ENCODE measurements at places on chromosomes 12 and 14. TPM values are rescaled to one million over a fixed set of nuclear protein-coding genes. Genes with fewer than 3 reads are reported as not detected.

DNA sequence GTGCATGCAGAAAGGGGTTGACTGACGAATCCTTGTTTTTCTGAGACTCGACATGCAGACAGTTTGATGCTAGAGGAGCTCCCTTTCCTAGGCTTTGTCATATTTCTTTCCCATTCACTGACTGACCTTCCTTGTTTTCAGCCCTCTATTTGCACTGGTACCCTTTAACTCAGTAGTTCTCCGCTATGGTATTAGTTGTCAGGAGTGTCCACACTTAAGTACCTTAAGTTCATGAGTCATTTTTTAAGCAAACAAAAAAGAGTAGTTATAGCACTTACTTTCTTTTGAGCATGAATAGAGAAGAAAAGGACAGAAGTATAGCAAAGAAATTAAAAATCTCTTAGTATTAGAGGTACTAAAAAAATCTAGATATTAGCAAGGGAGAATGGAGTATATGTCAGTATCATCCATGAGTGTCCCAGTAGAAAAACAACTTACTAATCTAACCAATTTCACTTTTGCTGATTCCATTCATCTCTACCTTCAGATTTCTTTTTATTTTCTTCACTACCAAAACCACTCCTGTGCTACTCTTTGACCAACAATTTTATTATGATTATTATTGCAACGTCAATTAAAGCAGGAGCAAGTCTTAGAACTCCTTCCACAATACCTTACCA is 8.3 kb downstream of the ATP2B1 start:
- H3K4me3 ChIP-seq, result no peak overlapping the region
- no peak overlapping the region for H3K27ac ChIP-seq
- no peaks in the 10 kb centered on the region for H3K36me3 ChIP-seq
- DNase-seq, result no peak
- peaks cover 5% of the 10 kb centered on the region for H3K4me1 ChIP-seq

GRCh38 chr14:51449681-51450080 is 202.0 kb upstream of the FRMD6 start:
- no peak for DNase-seq
- H3K27me3 ChIP-seq, result no peaks in the 10 kb centered on the region
- H3K36me3 ChIP-seq, result no peaks in the 10 kb centered on the region
- H3K4me3 ChIP-seq, result no peak overlapping the region
- no peak overlapping the region for H3K27ac ChIP-seq
- H3K4me1 ChIP-seq, result no peaks in the 10 kb centered on the region

DNA sequence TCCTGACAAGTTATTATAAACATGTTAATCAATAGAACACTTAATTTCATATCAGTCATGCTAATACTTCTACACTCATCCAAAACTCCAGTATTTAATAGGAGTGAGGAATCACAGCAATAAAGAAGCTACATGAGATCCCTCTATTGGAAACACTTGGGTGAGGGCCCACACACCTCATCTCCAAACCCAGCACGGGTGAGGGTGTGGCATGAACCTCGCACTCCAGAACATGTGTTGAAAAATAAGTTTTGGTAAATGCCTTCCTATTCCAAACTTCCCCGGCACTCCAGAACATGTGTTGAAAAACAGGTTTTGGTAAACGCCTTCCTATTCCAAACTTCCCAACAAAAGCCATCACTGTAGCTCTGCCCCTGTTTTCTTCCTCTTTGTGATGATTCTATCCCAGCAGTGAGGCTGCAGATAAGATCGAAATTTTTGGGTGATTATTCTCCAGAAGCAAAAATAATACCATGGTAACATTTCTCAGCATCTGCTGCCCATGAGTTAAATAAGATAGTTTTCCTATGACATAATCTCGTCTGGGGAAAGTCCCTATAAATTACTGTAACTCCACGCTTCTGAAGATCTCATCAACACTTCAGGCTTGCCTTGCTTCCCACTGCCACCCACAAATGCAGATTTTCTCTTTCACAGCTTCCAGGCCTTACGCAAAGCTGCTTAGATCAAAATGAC is 24.4 kb upstream of the PTPRB start:
- DNase-seq, result no peak
- H3K27ac ChIP-seq, result no peak overlapping the region
- no peaks in the 10 kb centered on the region for H3K27me3 ChIP-seq
- no peak overlapping the region for H3K4me3 ChIP-seq
- no peaks in the 10 kb centered on the region for H3K4me1 ChIP-seq

GRCh38 chr12:123528858-123529257 is 4.7 kb downstream of the RILPL1 start:
- H3K27ac ChIP-seq, result no peak overlapping the region
- H3K4me1 ChIP-seq, result no peaks in the 10 kb centered on the region
- no peaks in the 10 kb centered on the region for H3K36me3 ChIP-seq
- DNase-seq, result no peak
- no peaks in the 10 kb centered on the region for H3K27me3 ChIP-seq

The PPFIA2 gene
- polyA plus RNA-seq, result not detected

The RTN1 gene
- polyA plus RNA-seq, result 6.1 TPM

The DLGAP5 gene
- 11.8 TPM for polyA plus RNA-seq

GRCh38 chr12:84551373-84551772 is 361.2 kb downstream of the SLC6A15 start:
- no peak for DNase-seq
- H3K4me1 ChIP-seq, result no peaks in the 10 kb centered on the region
- H3K27ac ChIP-seq, result no peak overlapping the region
- H3K36me3 ChIP-seq, result no peaks in the 10 kb centered on the region
- H3K4me3 ChIP-seq, result no peak overlapping the region
- H3K27me3 ChIP-seq, result no peaks in the 10 kb centered on the region

DNA sequence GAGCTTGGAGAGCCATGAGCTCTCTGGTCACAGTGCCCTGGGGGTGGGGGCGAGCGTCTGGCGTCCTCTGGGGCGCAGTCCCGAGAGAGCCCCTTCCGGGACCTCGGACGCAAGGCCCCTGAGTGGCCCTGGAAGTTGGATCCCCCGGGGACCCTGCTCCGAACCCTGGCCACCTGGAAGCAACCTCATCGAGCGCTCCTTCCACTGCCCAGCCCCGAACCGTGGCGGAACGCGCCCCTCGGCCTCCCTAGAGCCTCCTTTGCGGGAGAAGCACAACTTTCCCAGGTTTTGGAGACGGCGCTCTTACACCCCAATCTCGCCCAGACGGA is 1.2 kb downstream of the NOS1 start:
- H3K27me3 ChIP-seq, result peaks cover 29% of the 10 kb centered on the region
- no peaks in the 10 kb centered on the region for H3K4me1 ChIP-seq
- H3K36me3 ChIP-seq, result no peaks in the 10 kb centered on the region

DNA sequence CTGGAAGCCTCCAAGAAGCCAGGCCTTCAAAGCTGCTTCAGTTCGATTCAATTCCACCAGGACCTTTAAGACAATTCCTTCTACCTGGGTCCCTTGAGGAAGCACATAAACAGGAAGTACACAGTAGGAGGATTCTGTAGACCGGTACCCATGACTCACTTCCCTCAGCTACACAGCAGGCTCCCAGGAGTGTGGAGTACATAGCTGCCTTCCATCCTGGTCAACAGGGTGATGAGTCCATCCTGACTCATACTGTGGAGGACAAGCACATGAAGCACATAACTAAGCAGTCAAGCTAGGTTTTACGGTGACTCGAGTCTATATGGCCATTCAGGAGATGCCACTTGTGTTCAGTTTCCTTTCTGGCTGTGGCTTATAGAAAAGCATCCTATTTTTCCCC is 197.6 kb upstream of the RBM19 start:
- no peak for DNase-seq
- no peak overlapping the region for H3K4me3 ChIP-seq
- H3K4me1 ChIP-seq, result no peaks in the 10 kb centered on the region
- H3K27ac ChIP-seq, result no peak overlapping the region
- no peaks in the 10 kb centered on the region for H3K36me3 ChIP-seq

The KRT8 gene
- polyA plus RNA-seq, result 2,429 TPM

The RASAL1 gene
- polyA plus RNA-seq, result 0.16 TPM

- no peaks in the 10 kb centered on the region for H3K27me3 ChIP-seq
- no peak overlapping the region for H3K4me3 ChIP-seq
- no peaks in the 10 kb centered on the region for H3K36me3 ChIP-seq
- H3K27ac ChIP-seq, result peak overlapping the region; percentile 56
- no peak for DNase-seq
Measured at GRCh38 chr12:45668641-45669040, 60.9 kb upstream of the ARID2 start.

- no peak overlapping the region for H3K27ac ChIP-seq
- H3K36me3 ChIP-seq, result no peaks in the 10 kb centered on the region
- no peak for DNase-seq
- no peak overlapping the region for H3K4me3 ChIP-seq
- no peaks in the 10 kb centered on the region for H3K4me1 ChIP-seq
- H3K27me3 ChIP-seq, result no peaks in the 10 kb centered on the region
Measured at GRCh38 chr14:44783901-44784300, 177.8 kb downstream of the KLHL28 start.

DNA sequence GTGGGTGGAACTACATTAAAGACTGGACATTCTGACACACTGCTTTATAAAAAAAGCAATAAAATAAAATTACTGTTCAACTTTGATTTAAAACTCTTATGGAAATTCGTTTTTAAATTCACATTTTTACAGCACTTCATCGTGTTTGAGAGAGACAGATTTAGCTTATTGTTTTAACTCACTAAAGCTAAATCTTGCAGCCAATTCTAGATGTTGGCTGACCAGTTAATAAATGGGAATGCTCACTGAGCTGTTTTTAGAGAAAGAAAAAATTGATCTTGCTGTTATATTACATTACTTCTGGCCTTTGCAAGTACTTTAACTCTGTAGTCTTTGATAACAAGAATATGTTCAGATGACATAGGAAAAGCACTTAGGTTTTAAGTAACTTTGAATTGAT is 157.1 kb downstream of the PLCZ1 start:
- H3K4me1 ChIP-seq, result no peaks in the 10 kb centered on the region
- no peak overlapping the region for H3K27ac ChIP-seq
- no peak overlapping the region for H3K4me3 ChIP-seq
- no peak for DNase-seq

- H3K27me3 ChIP-seq, result no peaks in the 10 kb centered on the region
- H3K36me3 ChIP-seq, result no peaks in the 10 kb centered on the region
- H3K4me1 ChIP-seq, result peaks cover 10% of the 10 kb centered on the region
- no peak overlapping the region for H3K4me3 ChIP-seq
Measured at GRCh38 chr12:32135967-32136366, 29.3 kb downstream of the BICD1 start.

- no peak overlapping the region for H3K27ac ChIP-seq
- H3K4me1 ChIP-seq, result no peaks in the 10 kb centered on the region
- no peak overlapping the region for H3K4me3 ChIP-seq
- H3K36me3 ChIP-seq, result no peaks in the 10 kb centered on the region
- H3K27me3 ChIP-seq, result no peaks in the 10 kb centered on the region
Measured at GRCh38 chr14:30312214-30312613, 246.7 kb upstream of the G2E3 start.

GRCh38 chr12:78244916-78245507 is 414.3 kb downstream of the NAV3 start:
- DNase-seq, result no peak
- no peak overlapping the region for H3K4me3 ChIP-seq
- H3K27me3 ChIP-seq, result no peaks in the 10 kb centered on the region
- H3K36me3 ChIP-seq, result no peaks in the 10 kb centered on the region
- no peak overlapping the region for H3K27ac ChIP-seq

DNA sequence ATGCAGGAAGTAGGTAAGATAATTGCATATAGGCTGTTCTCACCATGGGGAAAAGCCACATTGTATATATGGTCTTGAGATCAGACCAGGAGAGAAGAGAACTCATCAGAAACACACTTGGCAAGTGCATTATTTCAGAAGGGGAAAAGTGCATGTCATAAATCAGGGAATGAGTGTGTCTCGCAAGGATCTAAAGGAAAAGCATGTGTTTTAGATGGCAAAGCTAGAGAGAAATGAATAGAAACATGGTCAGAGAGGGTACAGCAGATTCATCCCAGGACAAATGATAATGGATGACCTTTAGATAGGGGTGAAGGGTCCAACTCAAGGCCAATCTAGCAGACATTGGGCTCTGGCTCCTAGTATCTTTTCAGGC is 230.2 kb upstream of the NAV3 start:
- H3K36me3 ChIP-seq, result no peaks in the 10 kb centered on the region
- no peak overlapping the region for H3K4me3 ChIP-seq
- H3K27me3 ChIP-seq, result no peaks in the 10 kb centered on the region
- no peak for DNase-seq
- H3K4me1 ChIP-seq, result no peaks in the 10 kb centered on the region
- no peak overlapping the region for H3K27ac ChIP-seq

The SPIC gene
- polyA plus RNA-seq, result not detected

Measured in small intestine (tissue), 16 donors.